ENCODE measurements at places on chromosomes 11 and 22. TPM values are rescaled to one million over a fixed set of nuclear protein-coding genes. Genes with fewer than 3 reads are reported as not detected.
A peak's percentile ranks its signal among the peaks of the same experiment; 100 is the strongest.

- DNase-seq, result no peak
These were observed 77.1 kb upstream of the FAM181B start for GRCh38 chr11:82810738-82811137.

DNA sequence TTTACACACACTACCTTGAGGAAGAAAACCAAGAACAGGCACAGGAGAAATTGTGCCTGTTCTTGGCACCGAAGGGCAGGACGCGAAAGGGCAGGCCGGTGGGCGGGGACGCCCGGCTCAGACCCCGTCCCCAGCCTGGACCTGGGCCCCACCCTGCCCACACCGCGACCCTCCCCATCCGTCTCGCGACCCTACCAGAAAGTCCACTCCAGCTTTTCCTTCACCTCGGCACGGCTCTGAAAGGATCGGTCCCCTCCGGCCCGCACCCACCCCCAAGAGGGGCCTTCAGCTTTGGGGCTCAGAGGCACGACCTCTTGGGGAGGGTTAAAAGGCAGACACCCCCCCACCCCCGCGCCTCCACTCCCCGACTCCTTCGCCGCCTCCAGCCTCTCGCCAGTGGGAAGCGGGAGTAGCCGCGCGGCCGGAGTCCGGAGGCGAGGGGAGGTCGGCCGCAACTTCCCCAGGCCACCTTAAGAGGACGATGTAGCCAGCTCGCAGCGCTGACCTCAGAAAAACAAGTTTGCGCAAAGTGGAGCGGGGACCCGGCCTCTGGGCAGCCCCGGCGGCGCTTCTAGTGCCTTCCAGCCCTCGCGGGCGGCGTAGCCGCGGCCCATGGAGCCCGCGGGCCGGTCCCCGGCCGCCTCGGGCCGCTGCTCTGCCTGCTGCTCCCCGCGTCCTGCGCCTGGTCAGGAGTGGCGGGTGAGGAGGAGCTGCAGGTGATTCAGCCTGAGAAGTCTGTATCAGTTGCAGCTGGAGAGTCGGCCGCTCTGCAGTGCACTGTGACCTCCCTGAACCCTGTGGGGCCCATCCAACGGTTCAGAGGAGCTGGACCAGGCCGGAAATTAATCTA, 4.4 kb downstream of the SEC14L6 start:
- DNase-seq, result peak; percentile 33

DNA sequence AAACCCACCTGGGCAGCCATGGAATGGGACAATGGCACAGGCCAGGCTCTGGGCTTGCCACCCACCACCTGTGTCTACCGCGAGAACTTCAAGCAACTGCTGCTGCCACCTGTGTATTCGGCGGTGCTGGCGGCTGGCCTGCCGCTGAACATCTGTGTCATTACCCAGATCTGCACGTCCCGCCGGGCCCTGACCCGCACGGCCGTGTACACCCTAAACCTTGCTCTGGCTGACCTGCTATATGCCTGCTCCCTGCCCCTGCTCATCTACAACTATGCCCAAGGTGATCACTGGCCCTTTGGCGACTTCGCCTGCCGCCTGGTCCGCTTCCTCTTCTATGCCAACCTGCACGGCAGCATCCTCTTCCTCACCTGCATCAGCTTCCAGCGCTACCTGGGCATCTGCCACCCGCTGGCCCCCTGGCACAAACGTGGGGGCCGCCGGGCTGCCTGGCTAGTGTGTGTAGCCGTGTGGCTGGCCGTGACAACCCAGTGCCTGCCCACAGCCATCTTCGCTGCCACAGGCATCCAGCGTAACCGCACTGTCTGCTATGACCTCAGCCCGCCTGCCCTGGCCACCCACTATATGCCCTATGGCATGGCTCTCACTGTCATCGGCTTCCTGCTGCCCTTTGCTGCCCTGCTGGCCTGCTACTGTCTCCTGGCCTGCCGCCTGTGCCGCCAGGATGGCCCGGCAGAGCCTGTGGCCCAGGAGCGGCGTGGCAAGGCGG, 11.4 kb upstream of the ARHGEF17 start:
- no peak for DNase-seq

- DNase-seq, result no peak
These were observed 3.7 kb upstream of the CD44 start for GRCh38 chr11:35135222-35135621.

GRCh38 chr22:40397396-40397795, 27.0 kb downstream of the SGSM3 start:
- no peak for DNase-seq

DNA sequence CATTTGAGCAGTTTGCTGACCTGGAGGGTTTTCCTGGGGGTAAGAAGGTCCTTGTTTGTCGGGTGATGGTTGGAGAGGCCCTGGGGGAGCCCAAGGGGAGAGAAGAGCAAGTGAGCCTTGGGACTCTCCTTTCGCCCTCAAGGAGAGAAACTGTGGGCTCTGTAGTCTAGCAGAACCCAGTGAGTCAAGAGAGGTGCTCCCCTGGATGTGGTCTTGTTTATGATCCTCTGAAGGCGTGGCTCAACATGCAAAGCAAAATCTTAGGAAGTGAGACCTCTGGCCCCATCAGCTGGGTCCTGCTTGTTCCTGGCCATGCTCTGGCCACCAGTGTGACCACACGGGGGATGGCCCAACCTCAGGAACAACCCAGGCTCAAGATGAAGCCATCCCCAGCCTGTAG, 66.5 kb upstream of the ALX4 start:
- no peak for DNase-seq

DNA sequence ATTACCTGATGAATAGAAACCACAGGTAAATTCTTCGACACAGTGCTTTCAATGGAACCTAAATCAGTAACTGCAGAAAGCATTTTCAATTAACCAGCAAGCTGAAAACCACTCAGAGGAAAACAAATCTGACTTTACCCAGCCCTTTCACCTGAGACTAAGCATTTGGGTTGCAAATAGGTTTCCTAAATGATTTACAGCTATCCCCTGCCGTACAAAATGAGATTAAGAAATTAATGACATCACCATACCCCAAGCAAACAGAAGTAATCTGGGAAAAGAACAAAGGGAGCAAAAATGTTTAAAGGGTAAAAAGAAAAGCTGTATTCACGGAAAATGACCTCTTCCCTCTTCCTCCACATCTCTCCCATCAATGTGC, 584 bp downstream of the NOX4 start:
- no peak for DNase-seq

DNA sequence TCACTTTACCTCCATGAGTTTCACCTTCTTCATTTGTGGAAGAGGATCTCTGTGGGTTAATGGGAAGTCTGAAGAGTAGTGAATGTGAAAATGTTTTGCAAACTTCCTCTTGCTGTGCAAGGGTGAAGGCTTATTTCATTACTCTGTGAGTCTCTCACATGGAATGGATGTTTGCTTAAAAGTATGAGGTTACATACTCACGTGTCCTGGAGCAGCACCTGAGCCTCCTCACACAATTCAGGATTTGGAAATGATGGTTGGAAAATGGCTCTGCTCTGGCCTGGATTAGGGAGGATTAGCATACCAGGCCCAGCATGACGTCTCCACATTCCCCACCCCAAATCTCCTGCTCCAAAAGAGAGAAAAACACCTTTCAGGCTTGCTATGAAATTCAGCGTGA, 4.8 kb downstream of the GRAMD1B start:
- DNase-seq, result no peak

DNA sequence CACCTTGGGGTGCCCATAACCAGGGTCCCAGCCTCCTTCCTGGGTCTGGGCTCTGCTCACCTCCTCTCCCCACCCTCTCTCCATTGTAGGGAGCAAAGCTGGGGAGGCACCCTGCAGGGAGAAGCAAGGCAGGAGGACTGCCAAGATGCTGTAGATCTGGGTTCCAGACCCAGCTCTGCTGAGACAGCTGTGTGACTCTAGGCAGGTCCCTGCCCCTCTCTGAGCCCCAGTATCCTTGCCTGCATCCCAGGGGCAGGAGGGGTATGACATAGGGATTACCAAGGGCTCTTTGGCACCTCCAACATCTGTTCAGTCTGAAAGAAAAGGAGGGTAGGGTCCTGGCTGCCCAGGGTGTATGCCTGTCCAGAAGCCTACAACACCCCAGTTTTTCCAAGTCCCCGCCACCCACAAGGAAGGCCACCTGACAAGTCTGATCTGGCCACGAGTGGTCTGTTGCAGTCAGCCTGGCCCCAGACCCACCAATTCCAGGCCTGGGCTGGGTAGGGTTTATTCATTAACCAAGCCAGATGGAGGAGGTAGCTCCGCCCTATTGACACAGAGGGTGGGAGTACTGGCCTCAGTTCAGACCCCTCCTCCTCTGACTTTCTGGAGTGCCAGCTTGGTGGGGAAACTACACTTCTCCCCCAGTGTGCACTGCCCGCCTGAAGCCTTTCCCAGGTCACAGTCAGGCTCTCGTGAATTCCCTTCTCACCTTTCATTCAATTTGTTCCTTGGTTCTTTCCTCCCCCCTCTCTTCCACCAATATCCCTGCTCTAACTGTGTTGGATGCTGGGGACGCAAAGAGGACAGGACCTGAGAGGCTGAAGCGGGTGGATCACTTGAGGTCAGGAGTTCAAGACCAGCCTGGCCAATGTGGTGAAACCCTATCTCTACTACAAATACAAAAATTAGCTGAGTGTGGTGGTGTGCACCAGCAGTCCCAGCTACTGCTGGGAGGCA, 15.0 kb downstream of the STARD10 start:
- no peak for DNase-seq

DNA sequence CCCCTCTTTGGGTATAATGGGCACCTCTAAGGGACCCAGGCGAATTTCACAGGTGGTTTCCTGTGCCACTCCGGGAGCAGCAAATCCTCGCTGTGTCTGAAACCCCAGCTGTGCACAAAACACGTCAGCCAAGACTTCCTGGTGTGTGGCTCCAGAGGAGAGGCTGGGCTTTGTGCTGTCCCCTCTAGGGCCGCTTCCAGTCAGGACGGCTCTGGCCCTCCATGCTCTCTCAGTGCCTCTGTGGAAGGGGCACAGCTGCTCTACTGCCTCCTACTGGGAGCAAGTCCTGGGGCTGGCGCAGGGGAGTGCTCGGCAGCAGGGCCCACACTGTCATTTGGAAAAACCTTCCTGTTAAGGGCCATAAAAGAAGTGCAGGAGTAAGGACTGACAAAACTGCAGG, 23.7 kb upstream of the ARFGAP3 start:
- no peak for DNase-seq

GRCh38 chr22:41531715-41532477, 12.4 kb downstream of the POLR3H start:
- DNase-seq, result no peak

- DNase-seq, result no peak
These were observed 87.2 kb upstream of the VPREB1 start for GRCh38 chr22:22157348-22157725.

DNA sequence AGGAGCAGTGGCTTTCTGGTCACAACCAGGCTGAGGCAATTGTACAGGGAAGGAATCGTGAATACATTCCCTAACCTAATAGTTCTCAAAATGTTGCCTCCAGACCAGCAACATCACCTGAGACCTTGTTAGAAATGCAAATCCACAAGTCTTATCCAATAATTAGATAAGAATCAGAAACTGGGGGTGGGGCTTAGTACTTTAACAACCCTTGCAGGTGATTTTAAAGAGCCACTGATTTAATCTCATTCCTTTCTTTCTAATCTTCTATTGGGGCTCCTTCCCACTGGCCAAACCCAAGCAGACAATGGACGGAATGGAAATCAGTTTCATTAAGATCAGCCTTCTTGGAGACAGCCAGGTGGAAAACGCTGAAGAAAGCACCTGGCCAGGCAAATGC, 142.4 kb upstream of the DDI1 start:
- DNase-seq, result no peak

DNA sequence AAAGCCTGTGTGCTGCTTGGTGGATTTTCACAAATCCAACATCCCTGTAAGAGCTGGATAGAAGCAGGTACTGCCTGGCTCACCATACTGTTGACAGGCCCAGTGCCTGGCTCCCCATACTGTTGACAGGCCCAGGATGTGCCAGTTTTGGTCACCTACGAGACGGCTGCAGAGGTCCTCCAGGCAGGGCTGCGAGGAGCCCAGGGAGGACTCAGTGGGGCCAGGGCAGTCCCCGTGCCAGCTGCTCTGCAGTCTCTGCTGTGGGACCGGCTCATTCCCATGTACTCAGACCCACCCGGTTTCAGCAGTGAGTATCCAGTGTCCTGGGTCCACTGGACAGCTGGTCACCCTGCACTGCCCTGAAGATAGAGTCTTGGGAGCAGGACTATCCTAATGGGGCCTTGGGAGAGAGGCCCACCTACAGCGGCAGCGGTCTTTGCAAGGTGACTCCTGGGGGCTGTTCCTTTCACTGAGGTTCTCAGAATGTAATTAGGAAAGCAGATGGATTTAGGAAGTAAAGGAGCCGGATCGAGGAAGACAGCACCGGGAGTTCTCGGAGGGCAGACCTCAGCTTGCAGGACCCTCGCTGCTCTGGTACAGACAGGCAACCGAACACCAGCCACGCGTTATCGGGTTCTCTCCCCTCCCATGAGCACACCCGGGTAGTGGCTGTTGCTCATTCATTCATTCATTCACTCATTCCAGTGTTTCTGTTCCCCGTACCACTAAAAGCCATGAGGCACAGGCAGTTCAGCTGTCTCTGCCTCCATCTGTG, 106.1 kb downstream of the CTTN start:
- no peak for DNase-seq

- DNase-seq, result no peak
These were observed 129.7 kb downstream of the NCAM1 start for GRCh38 chr11:113090716-113091480.

DNA sequence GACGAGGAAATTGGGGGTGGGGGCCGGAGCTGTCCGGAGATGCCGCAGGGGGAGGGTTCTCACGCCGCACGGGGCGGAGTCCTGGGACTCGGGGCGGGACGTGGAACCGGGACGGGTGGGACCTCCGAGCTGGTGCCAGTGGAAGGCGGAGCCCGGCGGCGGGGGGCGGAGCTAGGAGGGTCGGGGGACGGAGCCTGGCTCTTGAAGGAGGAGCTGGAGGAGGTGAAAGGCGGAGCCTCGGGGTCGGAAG, 271 bp downstream of the FKBP2 start:
- peak; percentile 100 for DNase-seq

DNA sequence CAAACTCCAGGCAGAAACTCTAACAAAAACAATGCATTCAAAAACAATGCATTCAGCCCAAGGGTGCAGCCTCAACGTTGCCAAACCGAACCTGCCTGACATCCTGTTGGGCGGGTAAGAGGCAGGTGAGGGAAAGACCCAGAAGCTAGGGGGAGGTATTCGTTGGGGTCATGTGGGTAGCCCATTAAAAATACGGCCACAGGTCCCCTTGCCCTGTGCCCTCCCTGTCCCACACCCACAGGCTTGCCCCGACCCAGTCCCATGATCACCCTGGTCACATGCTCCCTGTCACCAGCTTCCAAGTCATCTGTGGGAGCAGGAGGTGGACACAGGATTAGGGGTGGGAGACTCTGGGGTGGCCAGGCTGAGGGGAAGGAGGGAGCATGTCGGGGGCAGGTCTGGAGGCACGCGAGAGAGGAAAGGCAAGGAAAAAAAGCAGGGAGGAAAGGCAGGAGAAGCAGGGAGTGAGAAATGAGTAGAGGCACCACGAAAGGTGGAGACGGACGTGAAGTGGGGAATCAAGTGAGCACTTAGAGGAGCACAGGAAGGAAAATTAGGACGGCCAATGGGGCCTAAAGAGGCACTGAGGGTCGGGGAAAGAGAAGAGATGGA, 683 bp downstream of the PLA2G6 start:
- peak; percentile 43 for DNase-seq

MEI1 gene
- 1.1 TPM for polyA plus RNA-seq

RFPL2 gene
- not detected for polyA plus RNA-seq

GTSE1 gene
- polyA plus RNA-seq, result 0.40 TPM

All from ovary (tissue), 10 donors.